Effector memory CD4-positive, alpha-beta T cell (primary cell): ENCODE measurements at places on chromosomes 4 and X.

- H3K36me3 ChIP-seq = no peaks in the 10 kb centered on the region
- no peaks in the 10 kb centered on the region for H3K4me1 ChIP-seq
- no peak overlapping the region for H3K4me3 ChIP-seq
- H3K27me3 ChIP-seq = no peaks in the 10 kb centered on the region
- no peak for DNase-seq
These were observed 1.3 kb downstream of the PARM1 start for GRCh38 chr4:74934016-74934831.

DNA sequence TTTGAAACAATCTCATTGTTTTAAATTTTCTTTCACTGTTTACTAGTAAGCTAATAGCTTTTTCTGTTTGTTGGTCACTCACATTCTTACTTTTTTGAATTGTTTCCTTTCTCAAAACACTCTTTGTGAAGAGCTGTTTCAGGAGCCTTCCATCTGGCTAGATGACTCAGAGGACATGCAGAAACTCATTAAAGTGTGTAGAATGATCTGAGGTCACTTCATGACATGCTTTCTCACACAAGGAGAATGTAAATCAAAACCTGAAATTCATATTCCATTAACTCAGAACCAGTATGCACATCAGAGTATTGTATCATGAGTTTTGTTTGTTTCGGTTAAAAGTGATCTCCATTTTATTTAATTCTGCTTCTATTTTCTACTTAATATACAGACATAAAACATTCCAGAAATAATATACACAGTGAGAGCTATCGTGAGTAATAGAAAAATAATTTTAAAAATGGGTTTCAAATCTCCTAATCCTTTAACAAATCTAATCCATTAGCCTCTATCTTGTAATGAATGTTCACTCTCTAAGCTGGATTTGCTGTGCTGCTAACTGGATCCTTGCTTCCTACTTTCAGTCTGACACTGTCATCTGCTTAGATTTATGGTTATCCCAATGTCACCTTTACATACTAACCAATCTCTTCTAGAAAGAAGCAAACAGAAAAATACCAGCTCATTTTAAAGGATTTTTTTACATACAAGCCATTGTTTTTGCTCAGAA, 449.6 kb downstream of the FSTL5 start:
- no peak overlapping the region for H3K27ac ChIP-seq
- H3K4me3 ChIP-seq = no peak overlapping the region
- H3K36me3 ChIP-seq = no peaks in the 10 kb centered on the region
- no peak for DNase-seq
- no peaks in the 10 kb centered on the region for H3K4me1 ChIP-seq
- no peaks in the 10 kb centered on the region for H3K27me3 ChIP-seq

GRCh38 chrX:154378059-154378798, 866 bp upstream of the EMD start:
- peak overlapping the region; percentile 87 for H3K27ac ChIP-seq
- peak overlapping the region; percentile 36 for H3K4me3 ChIP-seq
- no peaks in the 10 kb centered on the region for H3K36me3 ChIP-seq
- H3K27me3 ChIP-seq = no peaks in the 10 kb centered on the region
- H3K4me1 ChIP-seq = peaks cover 26% of the 10 kb centered on the region

- no peak for DNase-seq
- H3K4me1 ChIP-seq = no peaks in the 10 kb centered on the region
- H3K27ac ChIP-seq = no peak overlapping the region
- H3K36me3 ChIP-seq = no peaks in the 10 kb centered on the region
- H3K27me3 ChIP-seq = no peaks in the 10 kb centered on the region
- H3K4me3 ChIP-seq = no peak overlapping the region
These were observed 24.0 kb upstream of the IQSEC2 start for GRCh38 chrX:53305219-53305995.

GRCh38 chrX:137194164-137194563, 160.4 kb upstream of the GPR101 start:
- H3K27ac ChIP-seq = no peak overlapping the region
- no peaks in the 10 kb centered on the region for H3K36me3 ChIP-seq
- H3K4me1 ChIP-seq = no peaks in the 10 kb centered on the region
- H3K4me3 ChIP-seq = no peak overlapping the region

- H3K4me1 ChIP-seq = no peaks in the 10 kb centered on the region
- H3K36me3 ChIP-seq = no peaks in the 10 kb centered on the region
- H3K27me3 ChIP-seq = no peaks in the 10 kb centered on the region
These were observed 256.6 kb downstream of the SPRY1 start for GRCh38 chr4:123653236-123653635.

- no peak overlapping the region for H3K27ac ChIP-seq
- no peaks in the 10 kb centered on the region for H3K36me3 ChIP-seq
- DNase-seq = no peak
- H3K27me3 ChIP-seq = no peaks in the 10 kb centered on the region
- no peak overlapping the region for H3K4me3 ChIP-seq
These were observed 1535.4 kb upstream of the ADGRL3 start for GRCh38 chr4:59664771-59665170.

DNA sequence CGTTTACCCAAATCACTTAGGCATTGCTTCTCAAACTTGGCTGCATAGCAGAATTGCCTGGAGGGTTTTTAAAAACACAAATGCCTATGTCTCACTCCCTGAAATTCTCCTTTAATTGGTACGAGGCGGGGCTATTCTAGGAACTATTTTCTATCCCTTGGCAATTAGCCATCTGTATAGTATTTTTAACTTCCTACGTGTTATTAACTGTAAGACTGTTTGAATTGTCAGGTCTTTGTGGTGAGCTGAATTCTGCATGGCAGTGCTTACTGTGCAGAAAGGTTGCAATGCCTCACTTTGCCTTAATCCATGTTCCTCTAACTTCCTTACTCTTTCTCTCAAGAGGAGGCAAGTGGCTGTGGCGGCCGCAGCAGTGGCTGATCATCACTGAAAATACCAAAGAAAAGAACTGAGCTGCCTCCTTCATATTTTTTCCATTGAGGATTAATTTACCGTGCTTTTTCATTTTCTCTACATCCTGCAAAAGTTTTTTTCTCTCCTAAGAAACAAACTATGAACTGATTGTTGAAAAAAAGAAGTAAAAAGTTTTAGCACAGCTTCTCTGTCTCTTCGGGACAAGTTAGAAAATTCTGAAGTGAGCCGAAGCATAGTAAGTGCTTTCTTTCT, at the start of gene SHROOM3:
TSS of gene SHROOM3 (plus strand) at position 329 of the 627 bp plus-strand sequence. CDS start 824 bp downstream, outside the sequence.
- H3K4me3 ChIP-seq = no peak within 1 kb of the TSS
- DNase-seq = no peak
- H3K27ac ChIP-seq = no peak within 1 kb of the TSS
- H3K27me3 ChIP-seq = no peaks in the 10 kb centered on the region

GRCh38 chr4:26124753-26125321, 196.0 kb upstream of the RBPJ start:
- H3K4me3 ChIP-seq = no peak overlapping the region
- no peaks in the 10 kb centered on the region for H3K27me3 ChIP-seq
- no peaks in the 10 kb centered on the region for H3K36me3 ChIP-seq
- DNase-seq = no peak
- H3K27ac ChIP-seq = no peak overlapping the region

GRCh38 chr4:107261241-107261874, 225.2 kb upstream of the DKK2 start:
- H3K36me3 ChIP-seq = no peaks in the 10 kb centered on the region
- H3K4me3 ChIP-seq = no peak overlapping the region
- no peaks in the 10 kb centered on the region for H3K27me3 ChIP-seq

GRCh38 chr4:98446499-98447375, 185.6 kb downstream of the RAP1GDS1 start:
- peak; percentile 49 for DNase-seq
- peaks cover 30% of the 10 kb centered on the region for H3K4me1 ChIP-seq
- H3K4me3 ChIP-seq = no peak overlapping the region
- H3K27ac ChIP-seq = peak overlapping the region; percentile 19
- peaks cover 21% of the 10 kb centered on the region for H3K36me3 ChIP-seq
- H3K27me3 ChIP-seq = no peaks in the 10 kb centered on the region

DNA sequence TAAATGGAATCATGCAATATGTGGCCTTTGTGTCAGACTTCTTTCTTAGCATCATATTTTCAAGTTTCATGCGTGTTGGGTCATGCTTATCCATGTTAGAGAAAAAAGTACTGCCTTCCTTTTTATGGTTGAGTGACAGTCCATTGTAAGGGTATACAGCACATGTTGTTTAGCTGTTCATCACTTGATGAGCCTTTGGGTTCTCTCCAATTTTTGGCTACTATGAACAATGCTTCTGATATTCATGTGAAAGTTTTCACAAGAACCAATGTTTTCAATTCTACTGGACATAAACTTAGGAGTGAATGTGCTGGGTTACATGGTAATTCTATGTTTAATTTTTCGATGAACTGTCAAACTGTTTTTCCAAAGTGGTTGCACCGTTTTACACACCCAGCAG, 28.1 kb upstream of the LNX1 start:
- no peak overlapping the region for H3K4me3 ChIP-seq
- H3K36me3 ChIP-seq = no peaks in the 10 kb centered on the region
- H3K27me3 ChIP-seq = no peaks in the 10 kb centered on the region
- H3K4me1 ChIP-seq = no peaks in the 10 kb centered on the region
- H3K27ac ChIP-seq = no peak overlapping the region
- DNase-seq = no peak

GRCh38 chr4:7803992-7804755, 135.5 kb downstream of the AFAP1 start:
- DNase-seq = peak; percentile 60
- no peaks in the 10 kb centered on the region for H3K4me1 ChIP-seq
- no peak overlapping the region for H3K4me3 ChIP-seq
- H3K36me3 ChIP-seq = peaks cover 17% of the 10 kb centered on the region
- no peak overlapping the region for H3K27ac ChIP-seq
- H3K27me3 ChIP-seq = no peaks in the 10 kb centered on the region

DNA sequence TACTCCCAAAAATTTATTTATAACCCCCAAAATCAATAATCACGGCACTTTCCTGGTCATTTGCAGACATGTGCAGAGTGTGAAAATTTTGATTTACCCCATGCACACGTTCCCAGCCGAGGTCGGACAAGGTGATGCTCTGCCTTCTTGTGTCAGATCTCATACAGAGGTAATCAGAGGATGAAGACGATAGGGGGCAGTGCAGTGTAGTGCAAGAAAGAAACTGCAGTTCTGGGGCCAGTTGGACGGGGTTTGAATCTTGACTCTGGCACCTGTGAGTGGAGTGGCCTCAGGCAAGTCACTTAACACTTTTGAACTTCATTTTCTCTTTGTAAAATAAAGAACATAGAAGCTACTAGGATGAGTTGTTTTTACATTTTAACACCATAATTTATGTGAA, 88.4 kb downstream of the FRMPD3 start:
- DNase-seq = no peak
- no peaks in the 10 kb centered on the region for H3K36me3 ChIP-seq
- no peak overlapping the region for H3K27ac ChIP-seq
- no peaks in the 10 kb centered on the region for H3K27me3 ChIP-seq

DNA sequence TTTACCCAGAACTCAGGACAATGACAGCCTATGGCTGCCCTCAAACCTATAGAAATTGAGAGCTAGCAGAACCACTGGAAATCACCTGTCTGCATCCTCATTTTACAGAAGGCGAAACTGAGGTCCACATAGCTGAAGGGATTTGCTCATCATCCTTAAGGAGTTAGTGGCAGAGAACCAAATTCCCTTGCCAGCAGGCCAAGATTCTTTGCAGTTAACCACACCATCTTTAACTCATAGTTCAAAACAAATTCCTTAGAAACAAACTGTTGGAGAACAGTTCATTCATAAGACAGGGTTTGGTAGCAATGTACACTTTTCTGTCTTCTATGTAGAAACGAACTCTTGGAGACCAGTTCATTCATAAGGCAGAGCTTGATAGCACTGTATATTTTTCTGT, 37.9 kb upstream of the RAP2C start:
- H3K4me1 ChIP-seq = no peaks in the 10 kb centered on the region
- no peaks in the 10 kb centered on the region for H3K27me3 ChIP-seq
- H3K27ac ChIP-seq = no peak overlapping the region
- no peak overlapping the region for H3K4me3 ChIP-seq

DNA sequence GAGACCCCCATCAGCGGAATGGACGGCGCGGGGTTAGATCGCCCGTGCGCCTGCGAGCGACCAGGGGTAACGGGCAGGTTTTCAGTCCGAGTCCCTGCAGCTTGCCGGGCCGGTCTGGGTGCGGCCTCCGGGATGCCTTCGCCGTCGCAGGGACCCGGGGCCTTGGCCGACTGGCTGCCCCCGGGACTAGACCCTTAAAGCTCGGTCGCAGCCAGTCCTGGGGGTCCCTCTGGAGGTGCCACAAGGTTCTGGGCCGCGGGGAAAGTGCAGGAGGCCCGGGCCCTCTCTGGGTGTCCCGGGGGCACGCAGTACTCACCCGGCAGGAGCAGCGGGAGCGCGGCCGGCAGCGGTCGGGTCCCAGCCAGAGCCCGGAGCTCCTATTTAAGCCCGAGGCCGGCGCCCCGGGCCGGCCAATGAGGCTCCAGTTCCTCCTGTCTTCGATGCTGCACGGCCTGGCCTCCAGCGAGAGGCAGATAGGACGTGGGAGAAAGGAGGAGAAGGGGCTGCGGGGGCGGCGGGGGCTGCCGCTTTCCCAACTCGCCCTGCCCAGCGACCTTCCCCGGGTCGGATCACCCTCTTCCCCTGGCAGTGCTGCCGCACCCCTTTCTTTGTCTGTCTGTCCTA, at the start of gene SPON2:
TSS of gene SPON2 (minus strand) at position 356 of the 624 bp plus-strand sequence.
- peaks cover 23% of the 10 kb centered on the region for H3K4me1 ChIP-seq
- no peaks in the 10 kb centered on the region for H3K36me3 ChIP-seq
- no peak for DNase-seq
- H3K27ac ChIP-seq = no peak within 1 kb of the TSS

DNA sequence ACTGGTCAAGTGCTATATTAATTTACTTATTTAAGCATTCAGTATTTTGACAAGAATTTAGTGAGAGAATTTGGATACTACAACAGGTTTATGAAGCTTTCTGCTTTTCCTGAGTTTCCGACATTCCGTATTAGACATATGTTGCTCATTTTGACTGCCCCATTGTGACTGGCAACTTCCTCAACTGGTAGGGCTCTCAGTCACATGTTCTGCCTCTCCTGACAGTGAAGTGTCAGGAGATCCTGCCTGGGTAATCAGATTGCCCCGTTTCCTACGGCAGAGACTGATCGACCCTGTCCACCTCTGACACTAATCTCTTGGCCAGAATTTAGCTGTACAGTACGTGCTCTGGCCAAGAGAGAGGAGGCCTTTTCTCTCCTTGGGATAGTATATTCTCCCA, 49.5 kb downstream of the CLNK start:
- H3K27ac ChIP-seq = no peak overlapping the region
- no peaks in the 10 kb centered on the region for H3K4me1 ChIP-seq
- no peak for DNase-seq
- no peaks in the 10 kb centered on the region for H3K27me3 ChIP-seq

DNA sequence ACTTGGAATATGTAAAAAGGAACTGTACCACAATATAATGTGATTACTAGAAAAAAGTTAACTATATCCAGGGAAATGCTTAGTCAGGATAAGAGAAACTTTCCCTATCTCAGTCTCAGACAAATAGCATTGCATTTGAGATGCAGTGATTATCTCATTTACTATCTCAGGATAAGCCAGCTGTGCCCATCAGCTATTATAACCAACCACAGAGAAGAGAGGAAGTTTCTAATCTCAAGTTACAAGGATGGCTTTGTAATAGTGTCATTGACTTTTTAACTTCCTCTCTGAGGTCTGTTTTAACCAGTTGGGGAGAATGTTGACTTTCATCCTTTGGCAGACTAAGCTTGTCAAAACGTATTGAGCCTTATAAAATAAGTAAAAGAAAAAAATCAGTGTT, 56.5 kb downstream of the SNX25 start:
- no peaks in the 10 kb centered on the region for H3K36me3 ChIP-seq
- H3K27ac ChIP-seq = no peak overlapping the region
- no peak overlapping the region for H3K4me3 ChIP-seq
- DNase-seq = no peak

- H3K4me3 ChIP-seq = no peak overlapping the region
- H3K27ac ChIP-seq = no peak overlapping the region
- no peak for DNase-seq
- no peaks in the 10 kb centered on the region for H3K4me1 ChIP-seq
- no peaks in the 10 kb centered on the region for H3K27me3 ChIP-seq
- no peaks in the 10 kb centered on the region for H3K36me3 ChIP-seq
These were observed 260.7 kb upstream of the GIMD1 start for GRCh38 chr4:106629268-106629625.
